Lung (tissue), 17 donors: ENCODE measurements at places on chromosomes 2 and 18.

DNA sequence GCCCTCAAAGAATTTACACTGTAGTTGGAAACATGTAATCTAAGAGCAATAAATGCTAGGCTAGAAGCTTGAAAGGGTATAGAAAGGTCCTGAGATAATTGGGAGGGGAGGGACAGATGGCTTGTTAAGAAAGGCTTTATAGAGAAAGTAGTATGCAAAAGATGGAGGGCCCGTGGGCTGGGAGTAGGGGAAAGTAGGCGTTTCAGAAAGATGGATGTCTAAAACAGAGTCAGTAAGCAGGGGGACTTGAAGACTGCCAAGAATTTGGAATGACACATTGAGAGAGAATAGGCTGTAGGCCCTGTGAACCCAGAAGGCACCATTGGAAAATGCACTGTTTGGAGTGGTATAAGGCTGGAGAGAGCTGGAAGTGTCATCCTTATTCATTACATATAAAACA is 822 bp downstream of the PSMG2 start:
- H3K27ac ChIP-seq = peak overlapping the region; percentile 53
- H3K4me3 ChIP-seq = peak overlapping the region; percentile 42
- DNase-seq = peak; percentile 21
- peaks cover 18% of the 10 kb centered on the region for H3K36me3 ChIP-seq

DNA sequence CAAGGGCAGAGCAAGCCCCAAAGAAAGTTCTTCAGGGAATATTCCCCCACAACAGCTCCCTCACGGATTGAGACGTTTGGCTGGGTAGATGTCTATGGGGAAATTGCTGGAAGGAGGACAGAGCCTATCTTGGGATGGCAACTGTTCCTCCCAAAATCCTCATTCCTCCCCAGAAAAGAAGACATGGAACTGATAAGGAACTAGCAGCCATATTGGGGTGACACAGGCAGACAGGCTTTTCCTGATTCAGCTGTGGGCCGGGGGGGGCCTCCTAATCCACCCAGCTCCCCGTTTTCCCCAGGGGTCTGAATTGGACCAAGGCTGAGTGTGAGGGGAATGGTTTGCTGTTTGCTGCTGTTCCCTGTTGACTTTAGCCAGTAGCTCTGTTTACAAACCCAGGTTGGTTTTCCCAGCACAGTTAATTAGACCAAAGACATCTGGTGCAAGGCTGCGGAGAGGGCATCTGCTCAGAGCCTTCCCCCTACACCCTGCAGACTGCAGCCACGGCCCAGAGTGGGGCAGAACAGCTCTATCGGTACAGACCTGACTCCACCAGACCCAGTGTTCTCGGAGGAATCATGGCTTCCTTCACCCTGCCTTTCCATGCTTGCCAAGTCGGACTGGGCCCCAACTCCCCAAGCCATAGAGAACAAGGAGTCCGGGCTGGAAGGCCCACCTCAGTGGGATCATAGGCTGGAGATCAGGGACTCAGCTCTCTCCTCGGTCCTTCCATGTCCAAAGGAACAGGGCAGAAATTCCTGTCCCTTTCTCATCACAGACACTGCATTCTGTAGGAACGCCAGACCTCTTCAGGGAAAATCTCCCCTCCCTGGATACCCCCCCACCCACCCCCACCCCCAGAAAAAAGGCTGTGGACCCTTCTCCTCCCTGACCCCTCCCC is 1.7 kb upstream of the PKDCC start:
- no peak overlapping the region for H3K4me3 ChIP-seq
- H3K36me3 ChIP-seq = no peaks in the 10 kb centered on the region
- peaks cover 5% of the 10 kb centered on the region for H3K4me1 ChIP-seq
- no peaks in the 10 kb centered on the region for H3K27me3 ChIP-seq
- H3K27ac ChIP-seq = no peak overlapping the region

DNA sequence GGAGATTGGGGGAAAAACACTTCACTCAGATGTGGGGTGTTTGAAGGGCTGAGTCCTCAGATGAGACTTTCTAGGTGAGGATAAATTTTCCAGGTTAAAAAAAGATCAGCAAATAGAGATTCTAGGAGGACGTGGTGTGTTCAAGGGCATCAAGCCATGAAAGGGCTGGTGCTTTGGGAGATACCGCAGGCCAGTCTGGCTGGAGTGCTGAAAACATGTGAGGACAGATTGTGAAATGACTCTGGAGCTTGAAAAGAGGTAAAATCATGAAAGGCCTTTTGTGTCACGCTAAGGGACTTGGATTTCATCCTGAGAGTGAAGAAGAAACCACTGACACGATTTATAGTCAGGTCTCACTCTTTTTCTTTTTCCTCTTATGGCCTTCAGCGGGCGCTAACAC is 320.5 kb downstream of the DPP10 start:
- no peaks in the 10 kb centered on the region for H3K27me3 ChIP-seq
- H3K27ac ChIP-seq = no peak overlapping the region

DNA sequence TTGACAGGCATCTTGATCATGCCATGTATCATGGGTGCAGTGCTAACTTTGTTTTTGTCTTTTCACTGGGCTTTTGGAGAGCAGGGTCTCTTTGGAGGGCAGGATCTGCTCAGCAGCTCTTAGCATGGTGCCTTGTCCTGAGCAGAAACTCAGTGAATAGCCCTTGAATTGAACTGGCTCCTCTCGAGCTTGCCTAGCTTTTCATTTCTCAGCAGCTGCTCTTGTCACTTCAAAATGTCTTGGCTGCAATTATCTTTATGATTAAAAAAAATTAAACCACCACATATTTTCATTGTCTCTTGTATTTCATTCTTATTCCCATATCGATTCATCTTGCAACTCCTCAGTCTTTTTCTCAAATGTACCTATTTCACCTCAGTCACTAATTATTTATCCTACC is 50.5 kb downstream of the CCDC85A start:
- no peaks in the 10 kb centered on the region for H3K27me3 ChIP-seq
- H3K4me3 ChIP-seq = no peak overlapping the region
- H3K4me1 ChIP-seq = no peaks in the 10 kb centered on the region
- H3K36me3 ChIP-seq = no peaks in the 10 kb centered on the region
- no peak overlapping the region for H3K27ac ChIP-seq

GRCh38 chr2:216275890-216276289 is 96.4 kb downstream of the MARCHF4 start:
- no peaks in the 10 kb centered on the region for H3K27me3 ChIP-seq
- no peaks in the 10 kb centered on the region for H3K36me3 ChIP-seq
- no peaks in the 10 kb centered on the region for H3K4me1 ChIP-seq
- H3K27ac ChIP-seq = no peak overlapping the region

DNA sequence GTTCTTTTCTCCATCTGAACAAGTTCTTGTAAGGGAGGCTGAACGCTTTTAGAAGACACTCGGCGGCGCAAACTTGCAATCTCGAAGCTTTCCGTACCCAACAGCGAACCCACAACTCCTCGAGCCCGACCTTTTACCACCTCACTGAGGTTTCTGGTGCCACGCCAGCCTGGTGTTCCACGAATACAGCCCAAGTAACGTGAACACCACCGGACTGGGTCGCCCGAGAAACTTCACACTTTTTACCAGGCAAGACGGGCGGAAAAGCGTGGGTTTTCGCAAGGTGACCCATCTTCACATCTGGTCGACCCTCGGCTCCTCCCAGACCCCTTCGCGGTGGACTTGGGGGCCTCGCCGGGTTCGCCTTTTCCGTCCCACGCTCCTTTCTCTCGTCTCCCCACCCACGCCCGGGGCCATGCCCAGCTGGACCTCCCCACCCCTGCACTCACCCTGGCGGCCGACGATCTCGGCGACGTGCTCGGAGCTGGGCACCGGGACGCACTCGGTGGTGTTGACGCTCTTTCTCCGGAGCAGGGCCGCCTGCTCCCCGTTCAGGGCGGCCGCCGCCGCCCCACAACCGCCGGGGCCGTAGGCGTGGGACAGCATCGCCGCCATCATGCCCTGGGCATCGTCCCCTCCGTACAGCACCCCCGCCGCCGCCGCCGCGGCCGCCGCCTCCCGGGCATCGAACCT is 1.2 kb downstream of the MEX3C start:
- DNase-seq = peak; percentile 44
- peak overlapping the region; percentile 92 for H3K27ac ChIP-seq
- peaks cover 19% of the 10 kb centered on the region for H3K4me1 ChIP-seq
- H3K4me3 ChIP-seq = peak overlapping the region; percentile 96
- H3K27me3 ChIP-seq = no peaks in the 10 kb centered on the region
- no peaks in the 10 kb centered on the region for H3K36me3 ChIP-seq

DNA sequence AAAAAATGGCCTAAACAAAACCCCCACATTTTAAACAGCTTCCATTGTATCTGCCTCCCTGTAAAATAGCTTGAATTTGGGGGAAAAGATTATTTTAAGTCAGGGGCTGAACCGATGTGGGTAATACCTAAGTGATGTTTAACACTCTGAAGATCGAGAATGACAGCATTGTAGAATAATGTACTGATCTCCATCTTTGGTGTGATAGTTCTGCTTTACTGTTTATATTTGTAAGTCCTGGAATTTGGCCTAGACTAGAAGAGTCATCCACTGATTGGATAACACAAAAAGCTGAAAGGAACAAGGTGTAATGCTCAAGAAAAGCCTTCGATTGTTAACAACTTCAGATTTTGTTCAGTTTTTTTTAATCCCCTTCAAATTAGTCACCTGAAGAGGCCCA is 53.8 kb upstream of the CCDC68 start:
- no peak overlapping the region for H3K4me3 ChIP-seq
- H3K27ac ChIP-seq = no peak overlapping the region
- H3K36me3 ChIP-seq = no peaks in the 10 kb centered on the region
- H3K27me3 ChIP-seq = no peaks in the 10 kb centered on the region

DNA sequence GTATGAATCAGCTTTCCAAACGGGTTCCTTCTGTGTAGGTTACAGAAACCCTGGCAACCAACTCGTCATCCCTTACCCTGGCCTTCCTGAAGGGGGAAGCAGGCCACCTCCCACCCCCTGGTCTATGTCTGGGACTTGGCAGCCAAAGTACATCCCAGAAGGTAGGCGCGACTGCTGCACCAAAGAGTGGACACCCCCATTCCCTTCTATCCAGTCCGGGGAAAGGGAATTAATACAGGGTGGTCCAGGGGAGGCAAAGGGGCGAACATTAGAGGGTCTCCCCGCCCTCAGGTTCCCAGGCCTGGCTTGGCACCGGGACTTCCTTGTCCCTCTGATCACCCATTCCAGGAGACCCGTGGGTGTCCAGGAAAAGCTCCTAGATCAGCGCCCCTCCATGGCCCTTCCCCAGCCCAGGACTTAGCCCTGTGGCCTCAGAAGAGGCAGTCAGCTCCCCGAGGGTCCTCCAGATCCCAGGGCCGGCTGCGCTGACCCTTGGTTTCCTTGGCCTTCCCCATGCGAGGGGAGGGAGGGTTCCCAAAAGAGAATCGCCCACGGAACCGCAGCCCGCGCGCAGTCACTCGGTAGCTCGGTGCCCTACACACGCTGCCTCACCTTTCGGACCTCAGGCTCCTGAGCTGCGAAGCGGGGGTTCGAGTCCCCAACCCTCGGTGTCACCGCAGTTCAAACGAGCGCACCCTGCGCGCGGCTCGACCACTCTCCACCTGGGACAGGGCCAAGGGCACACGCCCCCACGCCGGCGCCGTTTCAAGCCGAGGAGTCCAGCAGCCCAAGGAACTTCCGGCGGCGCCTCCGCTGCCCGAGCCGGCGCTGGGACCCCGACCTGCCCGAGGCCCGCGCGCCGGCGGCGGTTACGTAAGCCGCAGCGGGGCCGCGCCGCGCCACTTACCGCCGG is at the start of gene PER2:
Gene PER2 (minus strand): TSS at position 874 of the 913 bp plus-strand sequence. CDS start 10,674 bp downstream, outside the sequence.
- H3K4me3 ChIP-seq = peak within 1 kb of the TSS; percentile 82
- H3K27me3 ChIP-seq = no peaks in the 10 kb centered on the region
- H3K27ac ChIP-seq = peak within 1 kb of the TSS; percentile 85

GRCh38 chr2:133855526-133855925 is 287.3 kb upstream of the NCKAP5 start:
- no peaks in the 10 kb centered on the region for H3K4me1 ChIP-seq
- no peak overlapping the region for H3K27ac ChIP-seq
- DNase-seq = no peak

- no peak overlapping the region for H3K4me3 ChIP-seq
- no peak for DNase-seq
- no peak overlapping the region for H3K27ac ChIP-seq
- no peaks in the 10 kb centered on the region for H3K36me3 ChIP-seq
- no peaks in the 10 kb centered on the region for H3K27me3 ChIP-seq
Measured at GRCh38 chr2:78065366-78065765, 543.2 kb upstream of the LRRTM4 start.

DNA sequence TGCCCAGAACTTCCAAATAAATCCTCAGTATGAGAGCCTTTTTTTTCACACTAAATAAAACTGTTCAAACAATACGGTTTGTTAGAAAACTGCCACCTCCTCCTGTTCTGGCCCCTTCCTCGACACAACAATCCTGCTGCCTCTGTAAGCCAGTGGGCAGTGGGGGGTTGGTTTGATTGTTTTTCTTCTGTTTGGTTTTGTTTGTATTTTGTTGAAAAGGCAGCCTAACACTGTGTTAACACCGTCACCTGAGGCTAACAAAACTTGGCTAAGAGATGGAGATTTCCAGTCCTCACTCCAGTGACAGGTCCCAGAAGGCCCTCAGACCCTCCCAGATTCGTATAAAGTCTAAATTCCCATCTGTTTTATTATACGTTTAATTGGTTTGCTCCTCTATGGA is 402.1 kb downstream of the ZNF521 start:
- H3K27ac ChIP-seq = no peak overlapping the region
- H3K4me1 ChIP-seq = peaks cover 2% of the 10 kb centered on the region
- no peak overlapping the region for H3K4me3 ChIP-seq
- no peaks in the 10 kb centered on the region for H3K27me3 ChIP-seq
- H3K36me3 ChIP-seq = no peaks in the 10 kb centered on the region

DNA sequence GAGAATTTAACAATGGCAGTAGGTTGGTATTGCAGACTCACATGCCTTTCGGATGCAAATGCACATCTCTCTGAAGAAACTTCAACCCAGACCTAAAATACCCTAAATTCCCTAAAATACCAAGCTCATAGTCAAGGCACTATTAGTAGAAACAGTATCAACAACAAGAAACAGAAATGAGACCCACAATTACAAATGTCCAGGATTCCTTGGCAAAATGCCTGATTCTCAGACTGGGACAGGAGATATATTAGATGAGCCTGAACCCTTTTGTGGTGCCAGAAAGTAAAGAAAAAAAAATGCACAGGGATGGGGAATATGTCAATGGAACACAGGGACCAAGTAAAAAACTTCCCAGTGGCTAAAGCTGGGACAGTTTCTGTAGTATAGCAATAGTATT is 77.2 kb downstream of the NAT8 start:
- no peak for DNase-seq
- H3K4me3 ChIP-seq = no peak overlapping the region
- no peaks in the 10 kb centered on the region for H3K4me1 ChIP-seq
- peaks cover 2% of the 10 kb centered on the region for H3K36me3 ChIP-seq
- H3K27me3 ChIP-seq = no peaks in the 10 kb centered on the region

- no peak overlapping the region for H3K27ac ChIP-seq
- no peak overlapping the region for H3K4me3 ChIP-seq
- H3K27me3 ChIP-seq = no peaks in the 10 kb centered on the region
- no peak for DNase-seq
- no peaks in the 10 kb centered on the region for H3K36me3 ChIP-seq
- H3K4me1 ChIP-seq = no peaks in the 10 kb centered on the region
Measured at GRCh38 chr2:229037621-229038020, 233.5 kb downstream of the PID1 start.

- H3K36me3 ChIP-seq = no peaks in the 10 kb centered on the region
- H3K4me3 ChIP-seq = no peak overlapping the region
- H3K27ac ChIP-seq = no peak overlapping the region
- H3K4me1 ChIP-seq = no peaks in the 10 kb centered on the region
- no peak for DNase-seq
- H3K27me3 ChIP-seq = no peaks in the 10 kb centered on the region
Measured at GRCh38 chr18:1998121-1998520, 573.2 kb downstream of the METTL4 start.

- no peak for DNase-seq
- peaks cover 29% of the 10 kb centered on the region for H3K4me1 ChIP-seq
- no peaks in the 10 kb centered on the region for H3K27me3 ChIP-seq
- H3K4me3 ChIP-seq = no peak overlapping the region
- no peak overlapping the region for H3K27ac ChIP-seq
Measured at GRCh38 chr2:205714789-205715720, 32.8 kb downstream of the NRP2 start.
